GDM1 (cell line): ENCODE measurements at places on chromosomes 2 and 18.

GRCh38 chr2:36354811-36355150 lies 797 bp upstream of the CRIM1 start:
- DNase-seq = no peak

GRCh38 chr2:97982621-97983020 lies 13.1 kb downstream of the TMEM131 start:
- DNase-seq = no peak

- no peak for DNase-seq
These were observed 12.6 kb downstream of the NEU2 start for GRCh38 chr2:233044974-233045605.

DNA sequence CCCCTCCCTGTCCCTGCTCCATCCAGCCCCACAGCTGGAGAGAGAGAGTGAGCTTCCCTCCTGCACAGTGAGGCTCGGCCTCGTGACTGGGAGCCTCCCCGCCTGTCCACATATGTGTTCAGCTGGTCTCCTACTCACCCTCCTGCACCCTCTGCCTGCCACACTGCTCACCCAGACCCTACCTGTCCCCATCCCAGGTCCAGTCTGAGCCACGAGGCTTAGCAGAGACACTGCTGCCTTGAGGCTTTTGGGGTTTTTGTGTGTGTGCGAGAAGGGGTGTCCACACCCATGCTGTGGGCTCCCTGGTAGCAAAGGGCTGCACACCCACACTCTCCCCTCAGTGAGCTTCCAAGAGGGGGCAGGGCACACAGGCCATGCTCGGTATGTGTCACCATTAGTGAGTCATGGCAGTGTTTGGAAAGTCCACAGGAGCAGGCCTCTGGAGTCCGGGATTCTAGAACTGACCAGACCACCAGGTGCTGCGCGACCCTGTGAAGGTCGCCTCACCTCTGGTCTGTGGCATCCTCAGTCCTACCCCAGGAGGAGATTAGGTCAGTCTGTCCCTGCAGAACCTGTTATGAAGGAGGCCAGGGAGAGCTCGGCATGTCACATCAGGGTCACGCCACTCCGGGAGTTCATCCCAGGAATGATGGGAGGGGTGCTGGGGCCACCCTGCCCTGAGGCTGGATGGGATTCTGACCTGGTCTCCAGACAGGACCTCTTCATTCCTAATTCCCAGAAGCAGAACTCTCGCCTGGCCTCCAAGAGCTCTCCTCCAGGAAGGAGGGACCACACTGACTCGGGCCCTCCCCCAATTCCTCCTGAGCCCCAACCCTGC lies 39.9 kb upstream of the SMAD7 start:
- no peak for DNase-seq

DNA sequence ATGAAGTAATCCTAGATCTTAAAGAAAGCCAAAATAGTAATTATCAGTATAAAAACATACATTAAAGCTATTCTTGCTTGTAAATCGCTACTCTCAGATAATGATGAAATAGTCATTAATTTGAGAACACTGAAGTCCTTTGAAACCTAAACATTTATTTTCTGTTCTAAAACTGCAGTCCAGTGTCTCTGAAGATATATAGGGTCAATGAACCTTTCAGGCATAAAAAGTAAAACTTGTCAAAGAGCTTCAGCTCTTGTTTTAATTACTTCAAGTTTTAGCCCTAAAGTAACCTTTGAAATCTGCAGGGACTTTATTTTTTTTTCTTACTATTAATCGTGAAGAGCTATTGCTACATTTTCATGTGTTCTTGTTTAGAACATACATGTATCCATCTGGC lies 116.3 kb downstream of the KYNU start:
- no peak for DNase-seq
